Panc1 (cell line): ENCODE measurements at places on chromosomes 16 and 17. TPM values are rescaled to one million over a fixed set of nuclear protein-coding genes. Genes with fewer than 3 reads are reported as not detected.

Gene PSMD3
- total RNA-seq = 175 TPM

- no peaks in the 10 kb centered on the region for H3K4me1 ChIP-seq
- H3K27ac ChIP-seq = no peak overlapping the region
These were observed 939.9 kb upstream of the SOX9 start for GRCh38 chr17:71180801-71181385.

Gene TP53TG3D
- total RNA-seq = 1.6 TPM

Gene AURKB
- 85.8 TPM for total RNA-seq

DNA sequence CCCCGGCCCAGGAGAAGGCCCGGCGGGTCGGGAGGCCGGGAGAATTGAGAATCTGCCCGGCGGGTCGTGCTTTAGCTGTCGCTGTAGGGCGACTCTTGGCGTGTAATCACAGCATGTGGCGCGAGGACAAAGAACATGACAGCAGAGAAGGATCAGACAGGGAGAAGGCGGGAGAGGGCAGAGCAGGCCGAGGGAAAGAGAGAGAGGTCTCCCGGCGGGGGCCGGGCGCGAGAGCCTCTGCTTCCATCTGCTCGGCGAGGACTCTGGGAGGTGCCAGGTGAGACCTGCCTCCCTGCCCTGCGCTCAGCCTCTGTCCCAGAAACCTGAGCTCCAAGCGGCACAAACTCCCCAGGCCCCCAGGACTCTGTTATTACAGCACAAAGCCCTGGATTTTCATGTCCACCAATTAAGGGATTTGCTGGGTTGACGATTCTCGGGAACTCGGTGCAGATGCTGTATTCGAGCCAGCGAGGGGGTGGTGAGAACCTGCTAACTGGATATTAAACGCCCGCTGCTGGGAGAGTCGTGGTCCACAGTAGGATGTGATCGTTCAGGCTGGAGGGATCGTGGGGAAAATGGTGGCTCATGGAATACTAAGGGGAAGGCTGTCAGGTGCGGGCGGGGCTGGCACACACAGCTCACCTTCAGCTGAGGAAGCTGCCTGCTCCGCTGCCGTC is 172.0 kb upstream of the CIBAR2 start:
- no peaks in the 10 kb centered on the region for H3K27me3 ChIP-seq
- no peak for DNase-seq
- H3K36me3 ChIP-seq = no peaks in the 10 kb centered on the region
- H3K27ac ChIP-seq = no peak overlapping the region

Gene TP53TG3B
- total RNA-seq = 0.18 TPM

- no peak overlapping the region for H3K27ac ChIP-seq
- H3K4me1 ChIP-seq = peaks cover 3% of the 10 kb centered on the region
- H3K4me3 ChIP-seq = no peak overlapping the region
- no peaks in the 10 kb centered on the region; the same call in 1 of the 2 replicates for H3K36me3 ChIP-seq
- no peak for DNase-seq
- no peaks in the 10 kb centered on the region for H3K27me3 ChIP-seq
These were observed 4.3 kb upstream of the RANGRF start for GRCh38 chr17:8284126-8284525.

- no peaks in the 10 kb centered on the region for H3K27me3 ChIP-seq
- peak; percentile 45 for DNase-seq
- no peaks in the 10 kb centered on the region for H3K36me3 ChIP-seq
- H3K27ac ChIP-seq = peak within 1 kb of the TSS; percentile 71
- peaks cover 3% of the 10 kb centered on the region for H3K4me1 ChIP-seq
These were observed at the start of gene IRX3 for GRCh38 chr16:54286366-54287130. Gene IRX3 (minus strand): TSS chr16:54286787. CDS start chr16:54286050, 737 bp downstream.

GRCh38 chr17:34578016-34578415 is 1.4 kb upstream of the TMEM132E start:
- peaks cover 24% of the 10 kb centered on the region; the same call in 1 of the 2 replicates for H3K27me3 ChIP-seq
- no peak overlapping the region for H3K27ac ChIP-seq
- no peak overlapping the region for H3K4me3 ChIP-seq
- H3K36me3 ChIP-seq = no peaks in the 10 kb centered on the region
- peaks cover 10% of the 10 kb centered on the region for H3K4me1 ChIP-seq
- no peak for DNase-seq

Gene SGCA
- not detected for total RNA-seq

- H3K27me3 ChIP-seq = no peaks in the 10 kb centered on the region
- H3K27ac ChIP-seq = peak overlapping the region; percentile 79
- no peaks in the 10 kb centered on the region for H3K36me3 ChIP-seq
- H3K4me3 ChIP-seq = peak overlapping the region; percentile 77
These were observed 1.0 kb downstream of the LMF1 start for GRCh38 chr16:969508-970385.

GRCh38 chr17:80219763-80220053 is 425 bp downstream of the SGSH start:
- H3K36me3 ChIP-seq = no peaks in the 10 kb centered on the region; the same call in 1 of the 2 replicates
- peak overlapping the region; percentile 74 for H3K4me3 ChIP-seq
- peaks cover 14% of the 10 kb centered on the region for H3K4me1 ChIP-seq
- H3K27me3 ChIP-seq = no peaks in the 10 kb centered on the region

DNA sequence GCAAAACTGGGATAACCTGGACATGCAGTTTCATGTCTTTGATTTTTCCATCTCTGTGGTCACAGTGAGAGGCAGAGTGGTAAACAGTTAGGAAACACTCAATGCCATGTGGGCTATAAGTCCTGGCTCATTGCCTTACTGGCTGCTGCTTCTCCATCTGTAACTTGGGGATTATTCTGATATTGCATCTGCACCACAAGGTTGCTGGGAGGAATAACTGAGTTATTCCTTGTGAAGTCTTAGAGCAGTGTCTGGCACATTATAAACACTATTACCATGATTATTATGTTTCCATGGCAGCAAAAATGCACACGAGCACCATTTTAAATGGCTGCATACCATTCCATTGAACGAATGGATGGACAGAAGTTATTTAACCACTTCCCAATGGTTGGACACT is 111.7 kb upstream of the CDH5 start:
- no peaks in the 10 kb centered on the region for H3K27me3 ChIP-seq
- H3K4me3 ChIP-seq = no peak overlapping the region
- H3K4me1 ChIP-seq = no peaks in the 10 kb centered on the region
- no peaks in the 10 kb centered on the region for H3K36me3 ChIP-seq

GRCh38 chr17:4172356-4172755 is 29.4 kb downstream of the CYB5D2 start:
- no peak overlapping the region for H3K27ac ChIP-seq
- H3K4me1 ChIP-seq = no peaks in the 10 kb centered on the region

Gene HBA1
- 4.4 TPM for total RNA-seq

- no peak for DNase-seq
- peaks cover 25% of the 10 kb centered on the region for H3K4me1 ChIP-seq
- H3K4me3 ChIP-seq = peak within 1 kb of the TSS; percentile 85
These were observed at the start of gene USP10 for GRCh38 chr16:84699712-84700445. Gene USP10 (plus strand): TSS chr16:84700000. CDS start chr16:84700091, 91 bp downstream.

DNA sequence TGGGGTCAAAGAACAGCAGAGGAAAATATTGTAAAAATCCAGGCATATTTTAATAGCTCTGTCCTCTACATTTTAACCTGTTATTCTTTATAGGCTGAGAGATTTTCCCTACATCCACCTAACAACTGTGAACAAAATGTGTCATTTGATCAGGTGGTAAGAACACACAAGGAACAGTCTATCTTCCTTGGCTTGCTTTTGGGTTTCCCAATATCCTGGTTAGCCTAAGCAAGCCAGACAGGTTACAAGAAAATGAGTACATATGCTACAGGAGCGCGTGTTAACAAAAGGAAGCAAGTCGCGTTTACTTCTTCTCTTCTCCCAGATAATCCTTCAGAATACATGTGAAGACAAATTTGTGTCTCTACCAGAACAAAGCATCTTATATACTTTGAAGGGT is 31.0 kb upstream of the PITPNM3 start:
- H3K27me3 ChIP-seq = no peaks in the 10 kb centered on the region
- H3K4me3 ChIP-seq = no peak overlapping the region
- peaks cover 12% of the 10 kb centered on the region for H3K36me3 ChIP-seq
- H3K27ac ChIP-seq = no peak overlapping the region
- no peaks in the 10 kb centered on the region for H3K4me1 ChIP-seq

DNA sequence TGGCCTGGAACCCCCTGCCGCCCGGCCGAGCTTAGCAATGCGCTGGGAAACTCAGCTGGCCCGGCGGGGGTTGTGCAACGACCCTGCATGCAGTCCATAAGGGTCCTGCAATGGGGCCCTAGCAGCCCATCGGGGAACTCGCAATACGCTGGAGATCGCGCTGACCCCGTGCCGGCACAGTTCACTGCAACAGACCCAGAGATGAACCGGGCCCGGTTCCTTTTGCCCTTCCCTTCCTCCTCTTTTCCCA is 375 bp downstream of the SLC25A11 start:
- H3K27ac ChIP-seq = peak overlapping the region; percentile 87
- DNase-seq = no peak
- H3K4me1 ChIP-seq = peaks cover 21% of the 10 kb centered on the region
- H3K4me3 ChIP-seq = peak overlapping the region; percentile 92
- H3K36me3 ChIP-seq = peaks cover 11% of the 10 kb centered on the region

DNA sequence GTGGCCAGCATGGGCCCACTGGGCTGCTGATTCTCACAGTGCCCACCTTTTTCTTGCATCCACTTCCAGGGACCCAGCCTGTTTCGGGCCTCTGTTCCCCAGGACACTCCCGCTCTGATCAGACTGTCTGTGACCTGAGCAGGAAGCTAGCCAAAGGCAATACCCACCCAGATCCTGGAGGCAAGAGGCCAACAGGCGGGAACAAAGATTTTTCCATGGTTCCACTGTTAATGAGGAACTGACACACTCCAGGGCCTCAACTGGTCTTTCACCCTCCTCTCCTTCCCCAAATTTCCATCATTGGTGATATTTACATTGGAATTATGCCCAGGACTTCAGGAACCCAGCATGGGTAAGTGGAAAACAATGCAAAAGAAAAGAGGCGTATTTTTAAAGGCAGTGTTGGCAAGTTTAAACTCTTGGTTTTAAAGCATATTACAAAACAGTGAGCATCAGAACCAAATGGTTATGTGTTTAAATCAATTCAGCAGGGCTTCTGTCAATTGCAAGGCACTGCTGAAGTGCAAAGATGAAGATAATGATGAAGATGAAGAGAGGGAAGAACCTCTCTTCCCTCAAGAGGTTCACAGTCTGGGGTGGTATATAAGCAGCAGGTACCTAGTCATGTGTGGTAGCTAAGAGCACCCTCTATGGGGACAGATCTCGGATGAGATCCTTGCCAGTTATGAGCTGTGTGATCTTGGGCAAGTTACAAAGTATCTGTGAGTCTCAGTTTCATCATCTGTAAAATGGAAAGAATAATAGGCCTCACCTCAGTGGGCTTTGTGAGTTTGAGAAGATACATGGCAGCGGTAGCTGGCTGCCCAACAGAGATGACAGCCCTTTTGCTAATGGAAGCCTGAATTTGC is 14.4 kb upstream of the ATP2A3 start:
- H3K4me3 ChIP-seq = no peak overlapping the region
- DNase-seq = no peak
- H3K27ac ChIP-seq = no peak overlapping the region
- no peaks in the 10 kb centered on the region for H3K27me3 ChIP-seq

- H3K27ac ChIP-seq = no peak overlapping the region
- H3K4me3 ChIP-seq = no peak overlapping the region
- no peaks in the 10 kb centered on the region for H3K36me3 ChIP-seq
These were observed 11.1 kb upstream of the CLEC18A start for GRCh38 chr16:69939821-69940585.

GRCh38 chr16:11207646-11208045 is 48.4 kb downstream of the SOCS1 start:
- peaks cover 5% of the 10 kb centered on the region for H3K4me1 ChIP-seq
- no peak overlapping the region for H3K4me3 ChIP-seq
- H3K27ac ChIP-seq = no peak overlapping the region
- no peak for DNase-seq
- no peaks in the 10 kb centered on the region for H3K36me3 ChIP-seq

Gene MYLK3
- 0.31 TPM for total RNA-seq

Gene FBXW10B
- total RNA-seq = 0.54 TPM

DNA sequence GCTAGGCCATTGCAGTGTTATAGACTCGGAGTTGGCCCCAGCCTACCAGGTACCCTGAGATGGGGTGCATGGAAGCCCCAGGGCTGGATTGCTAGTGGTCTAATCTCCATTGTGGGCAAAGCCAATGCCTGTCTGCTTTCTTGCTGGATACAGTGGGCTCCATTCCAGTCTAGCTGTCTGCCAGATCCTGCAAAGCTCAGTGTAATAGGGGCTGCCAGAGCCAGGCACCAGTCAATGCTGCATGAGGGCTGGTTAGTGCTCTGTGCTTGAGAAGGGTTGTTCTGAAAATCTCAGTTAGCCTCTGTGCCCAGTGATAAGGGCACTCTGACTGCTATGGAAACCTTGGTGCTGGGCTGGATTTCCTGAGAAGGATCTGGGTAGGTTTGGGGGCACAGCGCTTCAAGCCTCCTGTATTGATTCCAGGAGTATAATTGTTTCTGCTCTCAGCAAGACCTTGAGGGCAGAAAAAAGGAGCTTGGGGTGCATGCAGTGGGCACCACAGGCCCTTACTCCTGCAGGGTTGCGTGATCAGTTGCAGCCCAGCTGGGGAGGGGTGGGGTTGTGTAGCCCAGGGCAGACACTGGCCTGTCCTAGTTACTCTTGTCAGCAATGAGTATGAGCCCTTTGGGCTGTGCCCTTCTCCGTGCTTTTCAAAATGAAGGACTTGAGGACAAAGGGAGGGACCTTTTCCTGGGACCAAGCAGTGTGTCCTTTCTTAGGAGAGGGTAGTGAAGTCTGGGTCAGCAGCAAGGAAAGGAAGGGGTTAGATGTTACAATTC is 19.0 kb downstream of the SMPD3 start:
- no peaks in the 10 kb centered on the region for H3K36me3 ChIP-seq
- no peaks in the 10 kb centered on the region; the same call in 1 of the 2 replicates for H3K27me3 ChIP-seq
- H3K4me1 ChIP-seq = no peaks in the 10 kb centered on the region
- no peak overlapping the region for H3K27ac ChIP-seq
- DNase-seq = no peak

Gene ARL17A
- total RNA-seq = 12.5 TPM

Gene TMC8
- total RNA-seq = 1.4 TPM

GRCh38 chr17:40063187-40063771 is 514 bp downstream of the THRA start:
- DNase-seq = no peak
- H3K4me3 ChIP-seq = peak overlapping the region; percentile 67
- no peaks in the 10 kb centered on the region for H3K27me3 ChIP-seq
- H3K4me1 ChIP-seq = peaks cover 28% of the 10 kb centered on the region

Gene VTN
- total RNA-seq = 2.3 TPM

Gene OR1F1
- 0.26 TPM for total RNA-seq

DNA sequence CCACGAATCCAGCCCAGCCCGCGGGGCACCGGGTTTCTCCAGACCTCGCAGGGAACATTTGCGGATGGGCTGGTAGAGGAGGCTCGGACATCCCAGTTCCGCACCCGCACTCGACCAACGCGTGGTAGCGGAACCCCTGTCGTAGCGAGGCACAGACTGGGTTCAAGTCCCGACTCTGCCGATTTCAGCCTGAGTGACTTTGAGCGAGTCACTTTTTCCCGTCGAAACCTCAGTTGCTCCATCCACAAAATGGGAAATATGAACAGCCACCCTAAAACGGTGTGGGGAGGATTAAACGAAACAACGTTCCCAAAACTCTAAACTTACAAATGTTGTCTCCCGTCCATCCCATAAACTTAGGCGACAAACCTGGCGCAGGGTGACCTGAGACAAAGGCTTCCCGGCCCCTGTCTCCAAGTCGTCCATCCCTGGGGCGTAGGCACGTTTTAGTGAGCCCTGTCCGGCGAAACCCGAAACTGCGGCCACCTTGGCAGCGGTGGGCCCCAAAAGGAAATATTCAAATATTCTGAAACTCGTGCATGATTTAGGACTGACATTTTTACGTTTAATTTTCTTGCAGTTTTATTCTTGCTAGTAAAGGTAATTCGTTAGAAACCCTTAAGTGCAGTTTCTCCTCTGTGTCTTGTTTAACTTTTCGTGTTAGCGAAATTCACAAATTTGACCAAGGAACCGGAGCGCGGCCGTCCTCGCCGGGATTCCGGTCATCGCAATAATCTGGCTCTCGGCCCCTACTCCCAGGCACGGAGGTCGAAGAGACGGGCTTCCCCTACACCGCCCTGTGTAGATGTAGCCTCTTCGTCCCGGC is 1.9 kb upstream of the MLLT6 start:
- no peaks in the 10 kb centered on the region for H3K27me3 ChIP-seq
- no peaks in the 10 kb centered on the region; the same call in 1 of the 2 replicates for H3K36me3 ChIP-seq
- peak overlapping the region; percentile 67 for H3K4me3 ChIP-seq
- peaks cover 10% of the 10 kb centered on the region for H3K4me1 ChIP-seq
- peak overlapping the region; percentile 90 for H3K27ac ChIP-seq
